GM06990 (cell line): ENCODE measurements at places on chromosomes 4 and X.

- DNase-seq: no peak
Observed at GRCh38 chr4:8047837-8048678, 108.4 kb upstream of the AFAP1 start.

DNA sequence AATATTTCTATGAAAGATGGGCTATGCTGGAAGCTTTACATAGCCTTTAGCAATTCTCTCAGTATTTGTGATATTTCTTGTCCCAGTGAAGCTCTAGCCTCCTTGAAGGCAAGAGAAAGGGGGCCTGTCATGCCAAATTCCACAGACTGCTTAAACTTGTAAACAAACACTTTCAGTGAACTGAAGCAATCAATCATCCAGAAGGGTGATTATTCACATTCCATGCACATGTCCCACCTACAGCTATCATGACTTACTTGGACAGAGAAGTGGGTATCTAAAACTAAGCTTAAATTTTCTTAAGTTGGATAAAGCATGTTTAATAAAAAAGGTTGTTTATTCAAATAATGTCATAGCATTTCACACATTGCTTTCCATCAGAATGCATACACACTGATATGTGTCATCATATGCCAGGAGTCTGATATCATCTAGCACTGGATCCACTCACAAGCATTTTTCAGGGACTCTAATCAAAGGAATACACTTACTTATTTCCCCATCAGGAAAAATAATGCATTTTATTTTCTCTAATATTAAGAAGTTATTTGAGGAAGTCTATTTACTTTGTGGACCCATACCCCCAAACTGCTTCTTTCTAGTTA lies 1.2 kb upstream of the FSTL5 start:
- DNase-seq: no peak

DNA sequence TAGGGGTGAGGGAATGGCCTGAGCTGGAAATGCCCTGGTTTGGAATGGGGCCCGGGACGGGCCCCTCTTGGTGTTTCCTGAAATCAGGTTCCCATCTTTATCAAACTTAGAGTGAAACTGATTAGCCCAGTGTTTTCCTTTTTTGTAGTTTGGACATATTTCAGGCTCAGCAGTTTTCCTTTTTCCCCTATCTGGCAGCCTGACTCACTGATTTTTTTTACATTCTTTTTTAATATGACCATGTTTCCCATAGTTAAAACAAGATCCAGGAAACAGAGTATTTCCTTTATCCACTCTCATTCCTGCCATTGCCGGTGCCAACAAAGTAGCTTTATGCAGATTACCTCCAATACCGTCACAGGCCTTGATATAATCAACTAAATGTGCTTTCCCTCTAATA lies 20.5 kb upstream of the C4orf17 start:
- DNase-seq: no peak

DNA sequence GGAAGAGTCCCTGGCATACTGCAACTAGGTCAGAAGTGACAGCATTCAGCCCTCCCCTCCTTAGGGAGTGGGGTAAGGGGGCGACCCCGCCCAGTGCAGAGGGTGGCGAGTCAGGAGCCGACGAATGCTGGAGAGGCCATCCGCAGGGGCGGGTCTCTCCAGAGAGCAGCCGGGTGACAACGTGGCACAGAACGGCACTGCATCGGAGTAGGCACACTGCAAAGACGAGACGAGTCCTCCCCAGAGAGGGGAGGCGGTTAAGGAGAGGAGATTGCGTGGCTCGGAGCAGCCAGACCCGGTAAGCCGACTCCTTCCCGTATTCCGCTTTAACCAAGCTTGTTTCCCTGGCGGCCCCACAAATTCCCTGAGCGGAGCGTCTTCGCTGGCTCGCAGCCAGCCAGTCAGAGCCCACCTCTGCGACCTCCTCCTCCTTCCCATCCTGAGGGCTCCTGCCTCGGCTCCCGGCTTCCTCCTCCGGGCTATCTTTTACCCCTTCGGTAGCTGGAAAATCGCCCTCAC lies 54.9 kb downstream of the LINC00632 start:
- no peak for DNase-seq

DNA sequence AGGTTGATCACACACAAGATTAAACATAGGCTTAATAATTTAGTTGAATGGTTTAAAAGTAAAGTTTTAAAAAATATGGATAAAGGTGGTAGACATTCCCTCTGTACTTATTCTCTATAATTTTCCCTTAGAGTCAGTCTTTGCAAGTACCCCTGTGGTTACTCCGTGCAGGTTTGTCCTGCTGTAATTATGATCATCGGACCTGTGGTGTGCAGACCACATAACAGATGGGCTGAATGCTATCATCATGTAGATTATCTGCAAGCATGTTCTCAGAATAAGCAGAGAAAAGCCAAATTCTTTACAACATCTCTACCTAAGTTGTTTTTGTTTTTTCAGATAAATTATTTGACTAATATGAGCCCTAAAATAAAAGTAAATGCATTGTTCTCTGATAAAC lies 146.8 kb downstream of the FSTL5 start:
- no peak for DNase-seq

GRCh38 chr4:61443813-61444510 lies 243.8 kb downstream of the ADGRL3 start:
- DNase-seq: no peak

DNA sequence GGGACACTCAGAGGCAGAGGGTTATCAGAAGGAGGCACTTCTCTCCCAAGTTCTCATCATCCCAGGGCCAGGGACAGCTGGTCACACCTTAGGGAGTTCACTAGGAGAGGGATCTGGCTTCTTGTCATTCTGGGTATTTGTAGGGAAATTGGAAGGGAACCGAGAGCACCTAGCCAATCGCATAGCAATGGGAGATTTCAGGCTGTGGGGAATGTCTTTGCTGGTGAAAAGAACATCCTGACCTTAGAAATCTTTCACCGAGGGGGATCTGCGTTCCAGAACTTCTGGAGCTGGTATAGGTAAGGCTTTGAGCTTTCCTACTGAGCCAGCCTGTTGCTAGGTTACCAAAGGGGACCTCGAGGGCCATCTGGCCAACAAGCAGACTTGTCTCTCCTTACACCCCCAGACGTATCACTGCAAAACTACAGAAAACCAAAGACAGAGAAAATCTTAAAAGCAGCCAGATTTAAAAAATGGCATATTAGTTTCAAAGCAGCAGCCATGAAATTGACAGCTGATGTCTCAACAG lies 6.8 kb downstream of the HTT-AS start:
- DNase-seq: no peak

DNA sequence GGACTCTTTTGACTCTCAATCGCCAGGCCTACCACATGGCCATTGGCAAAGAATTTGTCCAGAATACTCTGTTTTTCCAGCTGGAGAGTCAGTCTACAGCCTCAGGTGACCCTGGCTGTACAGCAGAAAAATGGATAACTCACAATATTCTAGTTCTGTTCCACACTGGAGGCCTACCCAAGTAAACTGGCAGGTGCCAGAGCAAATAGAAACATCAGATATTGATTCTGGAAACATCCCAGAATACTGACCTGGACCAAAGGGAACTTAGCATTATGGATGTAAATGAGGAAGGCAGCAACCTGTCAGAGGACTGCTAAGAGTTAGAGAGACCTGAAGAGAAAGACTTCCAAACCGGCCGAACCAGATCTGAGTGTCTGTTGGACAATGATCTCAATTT lies 147.9 kb upstream of the SMAD1 start:
- DNase-seq: no peak

DNA sequence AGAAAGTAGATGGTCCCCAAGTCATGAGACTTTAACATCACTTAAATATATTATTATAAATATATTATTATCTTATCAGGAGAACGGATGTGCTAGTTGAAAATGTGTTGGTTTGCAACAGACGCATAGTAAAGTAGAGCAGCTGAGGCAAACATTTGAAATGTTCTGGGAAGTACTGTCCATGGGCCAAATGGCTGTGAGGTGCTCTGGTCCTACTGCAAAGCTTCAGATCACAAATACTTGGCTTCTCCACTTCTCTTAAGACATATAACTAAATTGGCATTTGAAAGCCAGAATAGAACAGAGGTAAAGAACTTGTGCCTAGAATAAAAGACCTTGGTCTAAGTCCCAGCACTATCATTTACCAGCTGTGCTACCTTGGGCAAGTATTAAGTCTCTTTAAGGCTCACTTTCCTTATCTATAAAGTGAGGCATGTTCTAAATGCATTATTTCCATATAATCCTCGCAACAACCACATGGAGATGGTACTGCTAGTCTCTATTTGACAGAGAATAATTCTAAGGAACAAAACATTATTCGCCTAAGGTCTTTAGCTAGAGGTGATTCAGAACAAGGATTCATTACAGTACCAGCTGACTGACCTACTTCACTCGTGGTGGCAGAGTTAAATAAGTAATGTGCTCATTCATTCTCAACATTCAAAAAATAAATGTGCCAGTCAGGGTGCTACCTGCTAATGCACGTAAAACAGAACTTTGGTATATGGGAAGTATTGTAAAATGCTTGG lies 297.1 kb downstream of the PPP3CA start:
- no peak for DNase-seq

DNA sequence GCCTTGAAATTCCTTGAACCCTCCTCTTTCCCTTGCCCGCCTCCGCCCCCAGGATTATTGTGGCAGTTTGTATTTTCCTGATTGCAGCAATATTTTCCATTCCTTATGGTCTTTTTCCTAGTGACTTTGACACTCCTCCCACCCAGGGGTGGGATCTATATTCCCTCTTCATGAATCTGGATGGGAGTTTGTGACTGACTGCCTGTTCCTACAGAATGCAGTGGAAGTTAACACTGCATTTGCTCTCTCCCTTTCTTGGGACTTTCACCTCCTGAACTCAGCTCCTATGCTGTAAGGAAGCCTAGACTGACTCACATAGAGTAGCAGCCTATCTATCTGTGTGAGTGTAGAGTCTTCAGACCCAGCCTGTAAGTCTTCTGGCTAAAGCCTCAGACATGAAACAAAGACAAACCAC lies 2.2 kb downstream of the FUNDC2 start:
- no peak for DNase-seq
